ENCODE measurements at places on chromosomes 2 and 18.

- no peak for DNase-seq
Measured at GRCh38 chr18:27860701-27861107, 316.2 kb downstream of the CDH2 start.

DNA sequence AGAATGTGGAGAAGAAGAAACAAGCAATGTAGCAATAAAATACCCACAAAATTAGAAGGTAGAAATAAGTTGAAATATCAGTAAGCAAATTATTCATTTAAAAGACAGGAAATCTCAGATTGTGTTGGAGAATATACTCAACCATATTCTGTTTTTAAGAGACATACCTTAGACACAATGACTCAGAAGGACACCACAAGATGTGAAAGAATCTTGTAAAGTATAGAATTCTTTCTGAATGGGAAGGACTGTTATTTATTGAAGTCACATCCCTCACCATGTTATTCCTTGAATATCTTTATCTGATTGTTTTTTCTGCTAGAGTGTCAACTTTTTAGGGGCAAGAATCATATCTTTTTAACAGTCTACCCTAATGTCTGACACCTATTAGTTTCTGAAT lies 50.4 kb downstream of the CTAGE1 start:
- DNase-seq = no peak

DNA sequence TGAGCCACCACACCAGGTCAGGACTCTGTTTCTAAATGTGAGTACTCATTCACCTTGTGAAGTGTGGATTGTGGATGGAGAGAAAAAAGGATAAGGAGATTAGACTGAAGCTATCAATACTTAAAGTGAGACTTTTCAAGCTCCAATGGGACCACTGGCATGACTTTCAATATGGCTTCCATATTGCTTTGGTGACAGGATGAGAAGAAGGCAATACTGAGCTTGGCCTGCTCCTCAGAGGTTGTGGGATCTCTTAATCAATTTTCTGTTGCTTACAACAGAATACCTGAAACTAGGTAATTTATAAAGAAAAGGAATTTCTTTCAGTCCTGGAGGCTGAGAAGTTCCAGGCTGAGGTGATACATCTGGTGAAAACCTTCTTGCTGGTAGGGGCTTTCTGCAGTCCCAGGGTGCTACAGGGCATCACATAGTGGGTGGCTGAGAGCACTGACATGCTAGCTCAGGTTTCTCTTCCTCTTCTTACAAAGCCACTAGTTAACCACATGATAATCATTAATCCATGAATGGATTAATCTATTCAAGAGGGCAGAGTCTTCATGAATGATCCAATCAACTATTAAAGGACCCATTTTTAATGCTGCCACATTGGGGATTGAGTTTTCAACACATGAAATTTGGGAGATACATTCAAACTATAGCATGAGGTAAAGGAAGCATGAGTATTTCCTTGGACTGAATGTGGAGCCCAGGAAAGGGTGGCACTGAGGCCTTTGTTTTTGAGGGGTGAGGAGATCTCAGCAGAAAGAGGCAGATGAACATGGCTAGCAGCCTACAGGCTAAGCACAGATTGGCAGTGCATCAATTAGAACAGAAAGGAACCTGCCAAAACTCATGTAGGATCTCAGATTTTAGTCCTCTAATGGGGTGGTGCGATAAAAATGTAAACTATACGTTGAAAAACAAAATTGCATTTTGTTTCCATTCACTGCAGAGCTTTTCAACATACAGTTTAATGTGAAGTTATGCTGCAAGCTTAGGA lies 274.5 kb downstream of the PIK3C3 start:
- no peak for DNase-seq

DNA sequence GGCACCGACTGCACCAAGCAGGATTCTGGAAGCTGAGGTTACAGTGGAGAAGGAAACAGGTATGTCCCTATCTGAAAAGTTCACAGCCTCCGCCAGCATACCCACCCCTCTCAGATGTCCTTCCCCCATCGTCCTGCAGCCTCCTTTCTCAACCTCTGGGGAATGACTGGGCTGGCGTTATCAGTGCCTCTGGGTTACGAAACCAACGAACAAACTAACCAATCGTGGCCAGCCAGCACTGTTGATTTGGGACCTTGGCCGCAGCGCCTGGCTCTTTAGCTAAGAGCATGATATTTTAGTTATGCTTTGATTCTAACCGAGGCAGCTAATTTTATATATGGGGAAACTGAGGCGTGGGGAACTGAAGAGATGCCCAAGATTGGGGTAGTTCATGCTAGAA lies 233.0 kb downstream of the TFCP2L1 start:
- DNase-seq = no peak

DNA sequence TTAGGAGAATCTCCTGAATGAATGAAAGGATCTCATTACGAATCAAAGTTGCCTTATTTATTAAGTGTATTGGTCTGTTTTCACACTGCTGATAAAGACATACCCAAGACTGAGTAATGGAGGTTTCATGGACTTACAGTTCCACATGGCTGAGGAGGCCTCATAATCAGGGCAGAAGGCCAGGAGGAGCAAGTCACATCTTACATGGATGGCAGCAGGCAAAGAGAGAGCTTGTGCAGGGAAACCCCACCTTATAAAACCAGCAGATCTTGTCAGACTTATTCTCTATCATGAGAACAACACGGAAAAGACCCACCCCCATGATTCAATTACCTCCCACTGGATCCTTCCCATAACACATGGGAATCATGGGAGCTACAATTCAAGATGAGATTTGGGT lies 785.2 kb upstream of the POU3F3 start:
- no peak for DNase-seq

GRCh38 chr2:173165443-173166238 lies 90.0 kb downstream of the MAP3K20 start:
- DNase-seq = no peak

GRCh38 chr2:206670531-206671319 lies 28.4 kb downstream of the FAM237A start:
- DNase-seq = no peak

DNA sequence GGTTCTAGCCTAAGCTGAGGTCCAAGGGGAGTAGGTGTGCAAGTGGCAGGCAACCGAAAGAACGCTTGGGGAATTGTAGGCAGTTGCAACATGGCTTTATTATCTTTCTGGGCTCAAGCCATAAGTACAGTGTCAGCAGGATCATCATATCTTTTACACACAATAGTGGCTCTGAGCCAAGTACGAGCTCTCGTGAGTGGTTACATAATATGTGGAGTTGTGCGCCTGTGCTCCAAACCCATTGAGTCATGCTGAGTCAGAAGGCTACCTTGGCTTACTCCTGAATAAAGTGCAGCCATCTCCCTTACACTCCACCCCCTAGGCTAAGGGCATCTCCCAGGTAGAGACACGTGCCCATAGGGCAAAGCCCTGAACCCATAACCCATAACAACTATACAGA lies 233.9 kb downstream of the SATB2 start:
- no peak for DNase-seq

Measured in activated CD8-positive, alpha-beta memory T cell treated with anti-CD3 and anti-CD28 coated beads for 1 hour (primary cell).